ENCODE measurements at places on chromosomes 11 and 22. TPM values are rescaled to one million over a fixed set of nuclear protein-coding genes. Genes with fewer than 3 reads are reported as not detected.

- H3K36me3 ChIP-seq = no peaks in the 10 kb centered on the region
- no peaks in the 10 kb centered on the region for H3K27me3 ChIP-seq
- H3K27ac ChIP-seq = no peak overlapping the region
- no peak for DNase-seq
These were observed 459.9 kb upstream of the CCDC179 start for GRCh38 chr11:23320131-23320530.

DNA sequence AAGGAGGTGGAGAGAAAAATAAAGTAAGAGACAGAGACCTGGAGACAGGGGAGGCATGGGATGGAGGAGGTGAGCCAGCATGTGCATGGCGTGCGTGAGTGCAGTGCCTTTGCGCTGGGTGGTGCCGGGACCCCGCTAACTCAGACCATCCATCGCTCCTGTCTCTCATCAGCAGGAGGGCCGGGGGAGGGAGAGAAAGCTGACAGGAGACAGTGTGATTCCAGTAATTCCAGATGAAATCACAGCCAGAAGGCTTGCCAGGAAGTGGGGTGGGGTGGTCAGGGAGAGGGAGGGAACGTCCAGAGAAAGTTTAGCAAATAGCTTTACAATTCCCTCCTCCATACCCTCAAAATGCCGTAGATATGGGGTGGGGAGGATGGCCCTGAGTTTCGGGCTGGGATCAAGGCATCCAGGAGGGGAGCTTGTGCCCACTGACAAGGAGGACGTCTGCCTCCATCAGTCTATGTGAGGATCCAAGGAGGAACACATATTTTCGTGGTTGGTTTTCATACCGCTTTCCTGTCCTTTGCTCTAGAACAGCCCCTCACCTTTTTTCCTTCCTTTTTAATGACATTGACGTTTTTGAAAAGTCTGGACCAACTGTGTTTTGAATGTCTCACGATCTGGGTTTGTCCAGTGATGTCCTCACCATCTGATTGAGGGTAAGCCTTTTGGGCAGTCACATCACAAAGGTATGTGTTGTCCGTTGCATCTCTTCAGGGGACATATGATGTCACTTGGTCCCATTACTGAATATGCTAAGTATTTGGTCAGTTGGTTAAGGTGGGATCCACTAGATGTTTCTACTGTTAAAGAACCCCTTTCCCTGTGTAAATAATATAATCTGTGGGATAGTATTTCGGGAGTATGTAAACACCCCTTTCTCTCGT is 567.3 kb downstream of the MIAT start:
- peak; percentile 58 for DNase-seq
- no peak overlapping the region for H3K27ac ChIP-seq
- H3K27me3 ChIP-seq = no peaks in the 10 kb centered on the region
- no peak overlapping the region for H3K4me3 ChIP-seq

GRCh38 chr11:62018981-62019664 is 51.7 kb upstream of the FTH1 start:
- H3K27ac ChIP-seq = no peak overlapping the region
- no peaks in the 10 kb centered on the region for H3K36me3 ChIP-seq
- H3K4me3 ChIP-seq = no peak overlapping the region
- no peaks in the 10 kb centered on the region for H3K27me3 ChIP-seq
- DNase-seq = no peak

- H3K36me3 ChIP-seq = no peaks in the 10 kb centered on the region
- H3K27ac ChIP-seq = no peak overlapping the region
- no peak for DNase-seq
- H3K27me3 ChIP-seq = no peaks in the 10 kb centered on the region
- no peaks in the 10 kb centered on the region for H3K4me1 ChIP-seq
These were observed 190.0 kb downstream of the GRIA4 start for GRCh38 chr11:105799728-105800462.

GRCh38 chr11:119478711-119479285 is 55.8 kb upstream of the THY1 start:
- H3K4me3 ChIP-seq = no peak overlapping the region
- H3K4me1 ChIP-seq = peaks cover 4% of the 10 kb centered on the region
- no peaks in the 10 kb centered on the region for H3K27me3 ChIP-seq
- no peak overlapping the region for H3K27ac ChIP-seq

DNA sequence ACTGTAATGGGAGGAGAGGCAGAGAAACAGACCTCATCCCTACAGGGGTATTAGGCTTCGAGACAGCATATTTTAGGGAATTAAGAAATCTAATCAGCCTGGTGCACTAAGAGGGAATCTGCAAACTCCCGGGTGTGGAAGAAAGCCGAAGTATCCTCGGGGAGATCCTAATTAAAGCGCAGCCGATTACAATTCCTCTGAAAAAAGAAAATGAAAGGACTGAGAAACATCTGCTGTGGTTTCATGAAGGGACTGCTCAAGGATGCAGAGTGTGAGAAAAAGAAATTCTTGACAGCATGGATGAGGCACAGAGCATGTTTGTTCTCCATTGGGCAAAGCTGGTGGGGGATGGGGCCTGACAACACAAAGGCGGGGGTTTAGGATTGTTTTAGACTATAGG is 290.0 kb upstream of the LARGE1 start:
- no peaks in the 10 kb centered on the region for H3K36me3 ChIP-seq
- no peak overlapping the region for H3K4me3 ChIP-seq
- H3K27me3 ChIP-seq = no peaks in the 10 kb centered on the region
- H3K27ac ChIP-seq = no peak overlapping the region

- H3K36me3 ChIP-seq = no peaks in the 10 kb centered on the region
- DNase-seq = peak; percentile 83
- no peak overlapping the region for H3K4me3 ChIP-seq
- no peaks in the 10 kb centered on the region for H3K27me3 ChIP-seq
These were observed 1.9 kb downstream of the MS4A10 start for GRCh38 chr11:60786811-60787567.

GRCh38 chr11:89220684-89221339 is 43.1 kb downstream of the TYR start:
- no peak for DNase-seq
- no peaks in the 10 kb centered on the region for H3K27me3 ChIP-seq
- no peaks in the 10 kb centered on the region for H3K4me1 ChIP-seq
- no peak overlapping the region for H3K4me3 ChIP-seq
- H3K36me3 ChIP-seq = no peaks in the 10 kb centered on the region

DNA sequence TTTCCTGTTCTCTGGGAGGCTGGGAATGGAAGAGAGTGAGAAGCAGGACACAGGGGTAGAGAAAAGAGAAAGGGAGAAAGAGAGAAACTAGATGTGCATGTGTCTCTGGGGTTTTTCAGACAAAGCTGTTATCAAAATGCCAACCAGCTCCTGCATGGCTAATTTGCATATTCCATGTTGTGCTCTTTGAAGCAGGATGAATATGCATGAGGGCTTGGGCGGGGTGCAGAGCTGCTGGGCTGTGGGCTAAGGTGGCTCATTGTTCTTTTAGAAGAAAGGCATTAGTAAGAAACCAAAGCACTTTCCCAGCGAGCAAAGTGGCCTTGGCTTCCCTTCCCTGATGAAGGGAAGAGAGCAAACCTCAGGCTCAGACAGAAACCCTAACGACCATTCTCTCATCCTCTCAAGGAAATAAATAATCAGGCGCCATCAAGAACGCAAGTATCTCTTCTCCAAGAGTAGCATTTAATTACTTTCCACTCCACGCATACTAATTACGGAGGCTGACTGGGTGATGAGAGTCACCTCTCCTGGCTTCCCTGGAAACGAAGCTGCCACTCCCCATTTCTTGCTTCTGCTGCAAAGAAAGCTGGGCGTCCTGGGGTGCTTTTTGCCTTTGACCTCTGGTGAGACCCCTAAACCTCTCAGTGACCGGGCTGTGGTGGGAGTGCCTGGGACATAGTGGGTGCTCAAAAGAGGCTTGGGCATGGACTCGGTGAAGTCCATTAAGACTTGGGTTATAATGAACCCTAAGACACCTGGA is 54.2 kb downstream of the FEZ1 start:
- H3K4me1 ChIP-seq = no peaks in the 10 kb centered on the region
- no peaks in the 10 kb centered on the region for H3K36me3 ChIP-seq
- no peak overlapping the region for H3K4me3 ChIP-seq
- no peak for DNase-seq

GRCh38 chr11:128790196-128790595 is 76.9 kb downstream of the KCNJ1 start:
- no peak overlapping the region for H3K27ac ChIP-seq
- no peak overlapping the region for H3K4me3 ChIP-seq
- no peaks in the 10 kb centered on the region for H3K36me3 ChIP-seq
- no peaks in the 10 kb centered on the region for H3K4me1 ChIP-seq

GRCh38 chr22:45547731-45548130 is 45.0 kb downstream of the FBLN1 start:
- H3K36me3 ChIP-seq = no peaks in the 10 kb centered on the region
- no peak overlapping the region for H3K4me3 ChIP-seq
- DNase-seq = no peak
- peaks cover 23% of the 10 kb centered on the region for H3K4me1 ChIP-seq
- no peaks in the 10 kb centered on the region for H3K27me3 ChIP-seq

GRCh38 chr11:86606836-86607481 is 65.5 kb downstream of the ME3 start:
- H3K4me3 ChIP-seq = no peak overlapping the region
- no peaks in the 10 kb centered on the region for H3K36me3 ChIP-seq
- peaks cover 11% of the 10 kb centered on the region for H3K4me1 ChIP-seq
- no peak for DNase-seq
- no peaks in the 10 kb centered on the region for H3K27me3 ChIP-seq
- H3K27ac ChIP-seq = no peak overlapping the region

DNA sequence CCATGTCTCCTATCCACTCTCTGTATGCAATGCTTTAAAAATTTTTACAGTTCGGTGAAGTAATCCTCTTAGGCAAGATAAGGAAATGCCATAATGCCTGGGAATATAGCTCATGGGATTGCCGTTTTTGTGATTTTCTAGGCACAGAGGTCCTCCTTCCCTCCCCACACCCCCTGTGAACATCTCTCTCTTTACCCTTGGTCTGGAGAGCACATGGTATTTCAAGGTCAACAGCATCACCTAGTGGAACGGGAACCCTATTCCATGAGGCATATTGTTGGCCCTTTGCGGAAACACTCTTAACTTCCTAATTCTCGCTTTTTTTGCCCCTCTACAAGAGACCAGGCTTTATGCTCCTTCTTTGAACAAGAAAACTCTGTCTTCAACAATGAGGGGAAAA is 8.8 kb downstream of the NXPE4 start:
- H3K4me1 ChIP-seq = no peaks in the 10 kb centered on the region
- H3K27me3 ChIP-seq = no peaks in the 10 kb centered on the region
- DNase-seq = no peak
- no peak overlapping the region for H3K27ac ChIP-seq

DNA sequence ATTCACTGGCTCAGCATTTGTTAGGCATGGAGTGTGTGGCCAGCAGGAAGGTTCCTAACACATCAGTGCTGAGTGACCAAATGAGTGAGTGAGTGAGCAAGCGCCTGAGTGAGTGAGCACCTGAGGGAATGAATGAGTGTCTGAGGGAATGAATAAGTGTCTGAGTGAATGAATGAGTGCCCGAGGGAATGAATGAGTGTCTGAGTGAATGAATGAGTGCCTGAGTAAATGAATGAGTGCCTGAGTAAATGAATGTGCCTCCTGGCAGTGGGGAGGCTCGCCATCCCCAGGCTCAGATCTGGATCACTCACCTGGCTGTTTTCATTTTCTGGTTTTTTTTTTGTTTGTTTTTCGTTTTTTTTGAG is 52.1 kb upstream of the TCF20 start:
- no peak overlapping the region for H3K4me3 ChIP-seq
- H3K27me3 ChIP-seq = no peaks in the 10 kb centered on the region
- H3K36me3 ChIP-seq = no peaks in the 10 kb centered on the region
- no peaks in the 10 kb centered on the region for H3K4me1 ChIP-seq
- DNase-seq = no peak
- H3K27ac ChIP-seq = no peak overlapping the region

DNA sequence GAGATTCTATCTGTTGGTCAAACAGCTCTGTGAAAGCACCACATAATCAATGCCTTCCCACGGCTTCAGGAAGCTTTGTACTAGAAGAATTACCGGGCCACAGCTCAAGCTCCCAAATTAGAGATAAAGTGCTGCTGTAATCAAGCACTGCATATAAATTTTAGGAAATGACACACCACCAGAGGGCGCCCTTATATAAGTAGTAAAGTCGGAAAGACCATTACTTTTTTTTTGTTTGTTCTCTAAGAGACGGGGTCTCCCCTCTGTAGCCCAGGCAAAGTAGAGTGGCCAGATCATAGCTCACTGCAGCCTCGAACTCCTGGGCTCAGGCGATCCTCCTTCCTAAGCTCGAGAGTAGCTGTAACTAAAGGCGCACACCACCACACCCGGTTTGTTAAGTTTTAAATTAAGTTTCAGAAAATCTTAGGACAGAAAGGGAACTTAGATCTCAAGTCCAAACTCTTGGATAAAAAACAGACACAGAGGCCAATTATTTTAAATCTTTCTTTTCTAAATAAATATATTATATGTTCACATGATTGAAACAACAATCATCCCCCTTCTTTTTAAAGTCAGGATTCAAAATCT is 32.6 kb downstream of the PRCP start:
- H3K27me3 ChIP-seq = no peaks in the 10 kb centered on the region
- no peak overlapping the region for H3K27ac ChIP-seq
- DNase-seq = peak; percentile 95
- H3K4me1 ChIP-seq = no peaks in the 10 kb centered on the region
- no peak overlapping the region for H3K4me3 ChIP-seq

DNA sequence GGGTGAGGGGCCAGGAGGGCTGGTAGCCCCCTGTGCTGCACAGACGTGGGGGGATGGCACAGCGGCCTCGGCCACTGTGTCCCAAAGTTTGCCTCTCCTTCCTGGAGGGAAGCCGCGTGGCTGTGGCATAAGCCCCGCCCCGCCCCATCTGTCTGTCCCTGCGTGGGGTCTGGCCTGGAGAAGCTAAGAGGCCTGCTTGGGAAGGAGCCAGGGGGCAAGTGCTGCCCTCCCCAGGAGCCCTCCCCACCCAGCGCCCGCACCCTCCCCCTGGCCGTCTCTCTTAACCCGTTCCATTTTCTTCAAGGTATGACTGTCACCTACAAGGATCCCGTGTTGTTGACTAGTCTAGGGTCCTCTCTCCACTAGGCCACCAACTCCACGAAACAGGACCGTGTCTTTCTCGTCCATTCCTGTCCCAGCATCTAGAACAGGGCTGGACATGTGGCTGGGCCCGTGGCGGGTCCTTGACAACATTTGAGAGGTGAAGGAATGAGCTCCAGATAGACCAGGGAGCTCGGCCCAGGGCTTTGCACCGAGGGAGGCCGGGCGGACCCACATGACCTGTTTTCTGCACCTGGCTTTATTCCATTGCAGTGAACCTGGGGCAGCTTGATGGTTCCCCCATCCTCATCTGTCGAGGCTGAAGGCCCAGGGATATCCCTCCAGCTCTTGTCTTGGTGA is 428.0 kb downstream of the TBC1D22A start:
- H3K4me3 ChIP-seq = no peak overlapping the region
- H3K4me1 ChIP-seq = no peaks in the 10 kb centered on the region
- no peaks in the 10 kb centered on the region for H3K27me3 ChIP-seq
- H3K36me3 ChIP-seq = no peaks in the 10 kb centered on the region

The ASCL2 gene
- 4.8 TPM for total RNA-seq

The PRAME gene
- 197 TPM for total RNA-seq

The MIOX gene
- 0.25 TPM for total RNA-seq

The OR8G1 gene
- total RNA-seq = 2.6 TPM

The TRIM34 gene
- total RNA-seq = 6.5 TPM

The SH3BP1 gene
- total RNA-seq = 15.7 TPM

The IL17REL gene
- 0.25 TPM for total RNA-seq

Measured in testis (tissue), 5 donors.